ENCODE measurements at places on chromosomes 12 and 14.

- no peak for DNase-seq
Observed at GRCh38 chr14:56708704-56709103, 101.6 kb downstream of the OTX2 start.

GRCh38 chr12:120466560-120467315 lies 2.8 kb downstream of the SRSF9 start:
- no peak for DNase-seq

GRCh38 chr14:89571491-89571890 lies 154.5 kb upstream of the FOXN3 start:
- no peak for DNase-seq

DNA sequence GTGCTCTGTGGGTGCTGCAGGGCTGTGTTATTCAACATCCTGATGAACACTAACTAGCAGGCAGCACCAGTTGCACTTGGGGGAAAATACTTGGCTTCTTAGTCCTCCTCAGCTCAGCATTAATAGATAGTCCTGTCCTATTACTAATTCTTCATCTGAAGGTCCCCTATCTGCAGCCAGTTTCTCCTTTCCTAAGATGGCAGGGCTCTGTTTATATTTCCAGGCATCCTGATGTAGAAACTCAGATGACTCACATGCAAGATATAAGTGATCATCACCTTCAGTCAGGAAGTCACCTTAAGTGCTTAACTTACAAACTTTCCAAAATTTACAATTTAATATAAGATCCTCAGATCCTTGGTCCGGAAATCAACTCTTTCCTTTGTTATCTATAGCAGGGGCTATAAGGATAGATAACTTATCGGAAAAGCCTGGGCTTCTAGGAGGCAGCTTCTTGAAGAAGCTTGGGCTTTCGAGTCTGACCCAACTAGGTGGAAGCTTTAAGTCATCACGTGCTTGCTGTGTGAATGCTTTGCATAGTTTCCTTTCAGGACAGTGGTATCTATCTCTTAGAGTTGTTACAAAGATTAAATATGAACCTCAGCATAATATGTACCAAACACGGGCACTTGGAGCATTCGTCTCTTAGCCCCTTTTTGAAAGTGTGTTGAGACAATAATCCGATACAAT lies 181.0 kb upstream of the GRIP1 start:
- no peak for DNase-seq

DNA sequence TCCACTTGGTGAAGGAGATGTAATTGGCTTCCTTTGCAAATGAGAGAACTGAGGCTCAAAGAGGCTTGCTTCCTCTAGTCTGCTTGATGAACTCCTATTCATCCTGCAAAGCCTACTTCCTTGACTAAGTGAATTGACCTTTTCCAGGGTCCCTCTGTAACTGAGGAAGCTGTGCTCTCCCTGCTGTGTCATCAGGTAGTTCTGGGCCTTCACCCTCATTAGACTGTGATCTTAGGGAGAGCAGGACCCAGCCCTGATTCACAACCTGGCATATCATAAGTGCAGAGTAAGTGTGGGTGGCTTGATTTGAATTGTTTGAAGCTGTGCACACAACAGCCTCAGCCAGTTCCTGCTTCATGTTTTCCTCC lies 16.3 kb downstream of the ASB2 start:
- no peak for DNase-seq

DNA sequence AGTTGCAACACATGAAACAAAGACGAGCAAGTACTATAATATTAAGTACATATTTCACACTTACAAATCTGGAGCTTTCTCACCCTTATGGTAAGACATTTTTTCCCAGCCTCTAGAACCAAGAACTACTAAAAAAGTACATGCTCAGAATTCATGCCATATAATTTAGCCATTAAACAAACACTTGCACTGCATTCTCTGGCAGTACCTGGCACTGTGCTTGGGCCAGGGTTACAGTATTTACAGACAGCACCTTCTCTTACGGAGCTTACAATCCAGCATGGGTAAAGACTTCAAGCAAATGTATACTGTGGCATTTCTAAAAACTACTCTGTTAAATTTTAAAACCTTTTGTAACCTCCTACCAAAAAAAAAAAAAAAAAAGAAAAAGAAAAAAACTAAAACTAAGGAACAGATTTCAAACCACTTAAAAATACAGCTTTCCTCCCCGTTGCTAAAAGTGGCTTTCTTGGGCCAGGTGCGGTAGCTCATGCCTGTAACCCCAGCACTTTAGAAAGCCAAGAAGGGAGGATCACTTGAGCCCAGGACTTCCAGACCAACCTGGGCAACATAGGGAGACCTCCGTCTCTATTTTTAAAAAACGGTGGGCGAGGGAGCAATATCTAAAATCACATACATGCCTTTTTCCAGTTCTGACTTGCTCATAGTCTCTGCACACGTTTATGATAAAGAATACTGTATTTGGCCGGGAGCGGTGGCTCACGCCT lies 956 bp downstream of the GNPTAB start:
- no peak for DNase-seq

DNA sequence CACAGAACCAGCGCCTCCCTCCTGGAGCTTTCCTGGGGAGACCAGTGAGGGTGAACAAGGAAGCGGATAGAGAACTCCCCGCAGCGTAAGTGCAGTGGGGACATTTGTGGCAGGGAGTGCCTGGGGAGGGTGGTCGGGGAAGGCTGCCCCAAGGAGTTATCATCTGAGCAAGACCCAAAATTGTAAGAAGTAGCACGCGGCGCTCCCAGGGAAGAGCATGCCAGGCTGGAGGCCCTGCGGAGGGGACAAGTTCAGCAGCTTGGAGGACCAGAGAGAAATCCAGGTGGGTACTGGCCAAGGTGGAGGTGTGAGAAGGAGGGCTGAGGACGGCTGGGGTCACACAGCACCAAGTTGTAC lies 46.2 kb upstream of the RIMBP2 start:
- no peak for DNase-seq

DNA sequence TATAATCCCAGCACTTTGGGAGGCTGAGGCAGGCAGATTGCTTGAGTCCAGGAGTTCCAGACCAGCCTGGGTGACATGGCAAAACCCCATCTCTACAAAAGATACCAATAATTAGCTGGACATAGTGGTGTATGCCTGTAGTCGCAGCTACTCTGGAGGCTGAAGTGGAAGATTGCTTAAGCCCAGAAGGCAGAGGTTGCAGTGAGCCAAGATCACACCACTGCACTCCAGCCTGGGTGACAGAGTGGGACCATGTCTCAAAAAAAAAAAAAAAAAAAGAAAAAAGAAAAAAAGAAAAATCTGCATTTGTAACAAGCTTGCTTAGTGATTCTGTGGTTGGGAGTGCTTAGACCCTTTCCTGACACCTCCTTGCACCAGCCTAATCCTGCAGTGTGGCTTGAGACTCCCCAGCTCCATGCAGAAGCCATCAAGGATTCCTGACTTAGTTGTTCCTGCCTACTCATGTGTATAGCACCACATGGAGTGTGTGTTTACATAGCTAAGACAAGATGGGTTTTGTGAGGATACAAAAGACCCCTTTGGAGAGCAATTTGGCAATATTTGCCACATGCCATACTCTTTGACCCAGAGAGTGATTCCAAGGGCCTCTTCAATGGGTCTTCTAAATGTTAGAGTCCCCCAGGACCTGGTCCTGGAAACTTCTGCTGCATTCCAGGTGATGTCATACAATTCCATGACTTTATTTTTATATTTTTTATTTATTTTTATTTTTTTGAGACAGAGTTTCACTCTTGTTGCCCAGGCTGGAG lies 5.1 kb upstream of the TMED10 start:
- no peak for DNase-seq

DNA sequence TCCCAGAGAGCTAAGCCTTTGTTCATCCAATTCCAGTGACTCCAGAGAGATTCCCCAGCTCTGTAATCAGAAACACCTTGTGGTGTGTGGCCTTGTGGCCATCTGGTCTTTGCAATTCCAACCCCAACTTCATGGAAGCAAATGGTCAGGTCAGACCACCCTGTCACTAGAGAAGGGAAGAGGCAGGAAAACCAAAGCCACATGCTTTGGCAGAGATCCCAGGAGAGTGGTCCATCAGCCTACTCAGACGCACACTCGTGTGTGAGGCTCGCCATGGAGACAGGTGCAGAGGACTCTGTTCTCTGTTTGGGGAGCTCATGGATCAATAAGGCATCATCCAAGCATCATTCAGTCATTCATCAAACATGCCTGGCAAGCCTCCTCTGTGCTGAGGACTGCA lies 46.2 kb upstream of the TUNAR start:
- no peak for DNase-seq

- no peak for DNase-seq
Observed at GRCh38 chr12:41621291-41621690, 433.2 kb downstream of the PDZRN4 start.

- no peak for DNase-seq
Observed at GRCh38 chr14:75165586-75166391, 10.6 kb downstream of the TMED10 start.

DNA sequence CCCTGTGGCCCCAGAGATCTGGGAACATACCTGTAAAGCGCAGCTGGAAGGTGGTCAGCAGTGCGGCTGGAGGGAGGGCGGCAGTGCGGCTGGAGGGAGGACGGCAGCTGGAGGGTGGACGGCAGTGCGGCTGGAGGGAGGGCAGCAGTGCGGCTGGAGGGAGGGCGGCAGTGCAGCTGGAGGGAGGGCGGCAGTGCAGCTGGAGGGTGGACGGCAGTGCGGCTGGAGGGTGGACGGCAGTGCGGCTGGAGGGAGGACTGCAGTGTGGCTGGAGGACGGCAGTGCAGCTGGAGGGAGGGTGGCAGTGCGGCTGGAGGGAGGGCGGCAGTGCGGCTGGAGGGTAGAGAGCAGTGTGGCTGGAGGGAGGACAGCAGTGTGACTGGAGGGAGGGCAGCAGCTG lies 23.5 kb downstream of the LRCOL1 start:
- no peak for DNase-seq

DNA sequence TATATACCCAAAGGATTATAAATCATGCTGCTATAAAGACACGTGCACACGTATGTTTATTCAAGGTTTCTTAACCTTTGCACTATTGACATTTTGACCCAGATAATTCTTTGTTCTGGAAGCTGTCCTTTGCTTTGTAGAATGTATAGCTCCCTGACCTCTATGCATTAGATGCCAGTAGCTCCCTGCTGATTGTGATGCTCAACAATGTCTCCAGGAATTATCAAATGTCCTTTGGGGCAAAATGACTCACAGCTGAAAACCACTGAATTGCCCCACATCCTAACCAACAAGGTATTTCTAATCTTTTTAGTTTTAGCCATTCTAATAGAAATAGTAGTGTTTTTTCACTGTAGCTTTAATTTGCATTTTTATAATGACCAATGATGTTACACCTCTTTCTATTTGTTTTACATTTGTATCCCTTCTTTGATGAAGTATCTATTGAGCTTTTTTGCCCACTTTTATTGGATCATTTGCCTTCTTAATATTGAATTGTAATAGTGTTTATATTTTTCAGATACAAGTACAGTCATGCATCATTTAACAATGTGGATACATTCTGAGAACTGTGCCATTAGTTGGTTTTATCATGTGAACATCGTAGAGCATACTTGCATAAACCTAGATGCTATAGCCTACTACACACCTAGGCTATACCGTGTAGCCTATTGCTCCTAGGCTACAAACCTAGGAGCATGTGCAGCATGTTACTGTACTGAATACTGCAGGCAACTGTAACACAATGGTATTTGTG lies 10.4 kb upstream of the NOPCHAP1 start:
- DNase-seq, result no peak

- DNase-seq, result no peak
Observed at GRCh38 chr14:30214014-30214413, 286.4 kb upstream of the PRKD1 start.

- no peak for DNase-seq
Observed at GRCh38 chr12:13435235-13435933, 238.9 kb downstream of the EMP1 start.

DNA sequence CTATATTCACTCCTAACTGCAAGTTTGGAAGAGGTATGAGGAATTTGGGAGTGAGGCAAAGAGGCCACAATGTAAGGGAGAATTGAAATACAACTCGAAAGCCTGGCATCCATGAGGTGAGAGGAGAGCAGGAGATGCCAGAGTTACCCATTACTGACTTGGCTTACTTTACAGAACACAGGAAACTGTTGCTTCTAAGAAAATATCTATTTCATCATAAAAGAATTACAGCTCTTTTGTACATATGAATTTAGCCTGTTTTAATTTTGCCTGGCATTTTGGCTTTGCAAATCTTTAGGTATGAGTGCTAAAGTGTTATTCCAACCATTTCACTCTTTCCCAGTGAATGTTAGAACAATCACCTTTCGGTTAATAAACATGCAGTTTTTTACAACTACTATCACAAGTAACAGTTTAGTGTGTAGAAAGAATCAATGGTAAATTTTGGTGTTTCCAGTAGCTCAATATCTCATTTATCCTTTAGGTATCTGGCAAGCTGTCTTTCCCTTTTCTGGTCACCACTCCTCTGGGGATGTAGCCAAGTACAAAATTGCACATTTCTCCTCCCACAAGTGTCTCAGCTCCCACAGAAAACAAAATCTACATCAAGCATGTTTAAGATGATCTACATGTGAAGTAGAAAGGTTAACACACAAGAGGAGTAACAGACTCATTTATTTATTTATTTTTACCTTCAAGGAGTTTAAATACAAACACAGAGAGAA lies 196.6 kb upstream of the DCN start:
- no peak for DNase-seq

GRCh38 chr14:101708853-101709532 lies 52.5 kb upstream of the PPP2R5C start:
- no peak for DNase-seq

GRCh38 chr12:9344541-9344940 lies 136.3 kb upstream of the PZP start:
- no peak for DNase-seq

- no peak for DNase-seq
Observed at GRCh38 chr12:55824726-55825125, 4.7 kb downstream of the DNAJC14 start.

DNA sequence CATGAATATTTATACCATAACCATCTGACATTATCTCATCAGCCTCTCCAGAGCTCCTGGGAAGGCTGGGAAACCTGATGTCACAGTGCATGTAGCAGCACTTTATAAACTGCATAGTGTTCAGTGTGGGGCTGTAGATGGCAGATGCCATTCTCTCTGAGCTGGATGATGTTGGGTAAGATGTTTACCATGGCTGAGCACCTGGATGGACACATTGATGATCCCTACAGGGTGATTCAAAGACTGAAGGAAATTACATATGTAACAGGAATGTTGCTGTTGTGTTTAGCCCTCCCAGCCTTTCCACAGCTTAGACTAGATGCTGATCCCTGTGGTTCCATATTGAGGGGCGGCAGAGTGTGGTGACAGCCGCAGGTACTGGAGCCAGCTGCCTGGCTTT lies 37.4 kb downstream of the IFT43 start:
- no peak for DNase-seq

- no peak for DNase-seq
Observed at GRCh38 chr12:49279706-49280159, 14.9 kb downstream of the TUBA1C start.

- no peak for DNase-seq
Observed at GRCh38 chr12:81083018-81083417, 5.1 kb downstream of the ACSS3 start.

GRCh38 chr12:92702754-92703679 lies at the start of gene PLEKHG7:
Gene PLEKHG7, plus strand, starts transcription at chr12:92702989. Its CDS starts 3,643 bp downstream, at chr12:92706632.
- no peak for DNase-seq

GRCh38 chr14:23160924-23161522 lies 22.4 kb downstream of the SLC7A8 start:
- no peak for DNase-seq

GRCh38 chr12:22083167-22083566 lies 37.1 kb downstream of the CMAS start:
- DNase-seq, result no peak

- no peak for DNase-seq
Observed at GRCh38 chr14:86333493-86333892, 803.5 kb downstream of the FLRT2 start.

GRCh38 chr12:31406345-31406744 lies 80.4 kb upstream of the SINHCAF start:
- DNase-seq, result no peak

All from stimulated activated CD4-positive, alpha-beta T cell treated with anti-CD3 and anti-CD28 coated beads, TNF-alpha, amount 100 ng/mL, for 4 hours (primary cell).